Lower lobe of right lung (tissue), 2 donors: ENCODE measurements at places on chromosomes 6 and 20. TPM values are rescaled to one million over a fixed set of nuclear protein-coding genes. Genes with fewer than 3 reads are reported as not detected.

The ADAM33 gene
- 11.7 TPM for total RNA-seq

- H3K27me3 ChIP-seq = no peaks in the 10 kb centered on the region
- no peak overlapping the region for H3K4me3 ChIP-seq
- H3K4me1 ChIP-seq = no peaks in the 10 kb centered on the region
- no peaks in the 10 kb centered on the region for H3K36me3 ChIP-seq
- DNase-seq = no peak
These were observed 92.2 kb downstream of the MCHR2 start for GRCh38 chr6:99901596-99902384.

- peaks cover 4% of the 10 kb centered on the region for H3K4me1 ChIP-seq
- no peaks in the 10 kb centered on the region for H3K27me3 ChIP-seq
- H3K36me3 ChIP-seq = peaks cover 40% of the 10 kb centered on the region
- no peak for DNase-seq
These were observed 91.8 kb downstream of the INSM1 start for GRCh38 chr20:20459726-20460125.

DNA sequence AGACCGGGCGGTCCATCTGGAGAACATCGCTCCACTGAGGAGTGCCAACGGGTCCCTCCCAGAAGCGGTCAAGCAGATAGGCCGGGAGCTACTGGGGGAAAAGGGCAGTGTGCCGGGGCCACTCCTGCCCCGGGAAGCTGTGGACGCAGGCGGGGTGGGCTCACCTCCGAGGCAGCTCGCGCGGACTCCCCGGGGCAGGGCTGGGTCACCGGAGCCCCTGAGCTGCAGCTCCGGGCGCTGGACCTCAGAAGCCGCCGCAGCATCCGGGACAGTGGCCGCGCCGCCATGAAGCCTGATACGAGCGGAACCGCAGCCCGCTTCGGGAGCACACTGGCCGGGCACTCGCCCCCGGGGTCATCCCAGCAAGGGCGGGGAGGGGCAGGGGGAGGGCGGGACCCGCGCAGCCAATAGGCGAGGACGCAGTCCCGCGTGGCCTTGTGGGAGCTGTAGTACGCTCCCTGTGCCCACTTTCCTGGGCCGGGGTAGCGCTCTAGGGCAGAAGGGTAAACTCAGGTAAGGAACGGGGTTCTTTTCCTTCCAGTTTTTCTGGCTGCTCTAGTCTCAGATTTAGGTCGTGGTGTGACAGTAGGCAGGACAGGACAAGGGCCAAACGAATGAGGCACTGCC is at the start of gene MOCS1:
Gene MOCS1 (minus strand): TSS at position 332 of the 627 bp plus-strand sequence. CDS start 45 bp downstream, at position 287.
- peak within 1 kb of the TSS; percentile 88 for H3K27ac ChIP-seq
- peaks cover 34% of the 10 kb centered on the region for H3K4me1 ChIP-seq
- peaks cover 6% of the 10 kb centered on the region for H3K27me3 ChIP-seq
- peak; percentile 87 for DNase-seq
- no peaks in the 10 kb centered on the region for H3K36me3 ChIP-seq
- peak within 1 kb of the TSS; percentile 85 for H3K4me3 ChIP-seq

DNA sequence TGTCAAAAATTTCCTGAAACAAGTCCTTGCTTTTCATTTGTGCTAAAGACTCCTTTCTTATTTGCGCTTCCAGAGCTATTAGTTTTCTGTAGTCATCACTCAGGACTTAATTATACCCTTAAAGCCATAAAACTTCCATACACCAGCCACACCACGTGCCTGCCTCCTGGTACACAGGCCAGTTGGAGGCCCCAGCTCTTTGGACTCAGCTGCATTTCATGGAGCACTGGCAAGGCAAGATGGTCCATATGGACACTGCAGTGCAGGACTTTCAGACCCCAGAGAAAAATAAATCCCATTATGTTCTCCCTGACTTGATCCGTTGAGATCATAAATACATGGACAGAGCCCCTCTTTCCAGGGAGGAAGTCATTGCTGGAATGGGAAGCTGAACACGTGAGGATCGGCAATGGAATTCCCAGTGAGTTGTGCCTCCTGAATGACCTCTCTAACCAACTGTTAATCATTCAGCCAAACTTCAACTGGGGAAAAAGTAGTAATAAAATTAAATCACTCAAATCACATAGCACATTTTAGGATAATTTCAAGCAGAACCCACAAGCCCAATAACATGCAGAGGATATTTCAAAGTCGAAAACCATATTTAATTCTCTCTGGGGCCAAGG is 173.1 kb downstream of the HACE1 start:
- H3K4me3 ChIP-seq = no peak overlapping the region
- DNase-seq = no peak
- H3K36me3 ChIP-seq = no peaks in the 10 kb centered on the region
- no peak overlapping the region for H3K27ac ChIP-seq
- no peaks in the 10 kb centered on the region for H3K27me3 ChIP-seq

DNA sequence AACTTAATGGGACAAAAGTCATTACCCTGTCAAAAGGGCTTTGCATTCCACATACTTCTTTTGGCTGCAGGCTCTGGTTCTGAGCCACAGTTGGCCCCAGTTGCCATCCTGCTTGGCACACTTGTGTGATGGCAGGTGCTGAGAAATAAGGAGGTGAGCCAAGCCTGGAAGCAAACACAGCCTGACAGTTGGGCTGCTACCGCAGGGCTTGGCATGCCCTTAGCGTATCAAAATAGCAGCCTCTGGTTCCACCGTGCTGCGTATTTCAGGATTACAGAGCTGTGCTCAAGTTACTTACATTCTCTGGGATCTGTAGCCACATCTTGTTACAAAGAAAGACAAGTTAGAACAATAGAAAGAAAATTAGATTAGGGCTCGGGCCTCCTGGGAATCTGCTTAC is 11.1 kb downstream of the MTHFD1L start:
- H3K4me3 ChIP-seq = no peak overlapping the region
- H3K4me1 ChIP-seq = peaks cover 16% of the 10 kb centered on the region
- H3K27ac ChIP-seq = no peak overlapping the region
- H3K36me3 ChIP-seq = peaks cover 10% of the 10 kb centered on the region

DNA sequence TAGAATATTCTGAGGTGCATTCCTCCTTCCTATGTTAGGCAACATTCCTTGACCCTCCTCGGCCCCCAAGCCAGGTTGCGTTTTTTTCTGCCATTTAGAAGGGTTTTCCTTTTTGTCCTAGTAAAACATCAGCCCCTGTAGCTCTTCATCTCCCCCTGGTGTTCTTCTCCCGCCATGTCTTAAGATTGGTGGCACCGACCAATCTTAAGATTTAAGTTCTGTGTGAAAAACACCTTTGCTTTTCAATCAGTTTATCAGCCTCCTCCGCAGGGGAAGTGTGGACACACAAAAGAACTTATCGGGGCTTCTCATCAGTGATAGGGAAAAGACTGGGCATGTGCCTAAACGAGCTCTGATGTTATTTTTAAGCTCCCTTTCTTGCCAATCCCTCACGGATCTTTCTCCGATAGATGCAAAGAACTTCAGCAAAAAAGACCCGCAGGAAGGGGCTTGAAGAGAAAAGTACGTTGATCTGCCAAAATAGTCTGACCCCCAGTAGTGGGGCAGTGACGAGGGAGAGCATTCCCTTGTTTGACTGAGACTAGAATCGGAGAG is 719 bp upstream of the EDN1 start:
- H3K27ac ChIP-seq = peak overlapping the region; percentile 83
- H3K4me3 ChIP-seq = peak overlapping the region; percentile 56
- peaks cover 16% of the 10 kb centered on the region for H3K27me3 ChIP-seq
- no peak for DNase-seq
- H3K36me3 ChIP-seq = peaks cover 9% of the 10 kb centered on the region

DNA sequence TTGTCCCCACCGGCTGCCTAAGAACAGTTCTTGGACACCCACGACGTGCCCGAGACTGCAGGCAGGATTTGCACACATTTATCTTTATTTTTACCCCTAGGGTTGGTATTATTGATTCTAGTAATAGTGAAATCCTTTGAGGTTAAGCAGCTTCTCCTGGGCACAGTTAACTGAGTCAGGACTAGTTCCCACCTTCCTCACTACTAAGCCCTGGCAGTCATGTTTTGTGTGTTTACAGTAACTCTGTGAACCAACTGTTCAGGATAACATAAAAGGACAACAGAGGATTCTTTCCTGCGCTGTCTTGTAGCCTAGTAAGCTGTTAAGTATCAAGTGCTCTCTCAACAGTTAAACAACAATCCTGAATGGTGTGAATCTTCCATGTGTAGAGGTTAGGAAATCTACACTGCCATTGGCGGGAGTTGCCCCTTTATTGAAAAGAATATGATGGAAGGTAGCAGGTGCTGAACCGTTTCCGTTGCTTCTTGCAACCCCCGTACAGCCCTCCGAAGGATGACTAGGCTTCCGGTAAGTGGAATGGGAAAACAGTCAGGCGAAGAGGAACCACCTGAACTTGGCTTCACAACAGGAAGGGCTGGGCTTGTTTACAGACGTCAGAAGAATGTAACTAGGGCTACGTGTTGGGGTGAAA is 979 bp upstream of the SOD2 start:
- H3K27ac ChIP-seq = peak overlapping the region; percentile 99
- peaks cover 45% of the 10 kb centered on the region for H3K4me1 ChIP-seq
- no peaks in the 10 kb centered on the region for H3K27me3 ChIP-seq
- peaks cover 19% of the 10 kb centered on the region for H3K36me3 ChIP-seq

DNA sequence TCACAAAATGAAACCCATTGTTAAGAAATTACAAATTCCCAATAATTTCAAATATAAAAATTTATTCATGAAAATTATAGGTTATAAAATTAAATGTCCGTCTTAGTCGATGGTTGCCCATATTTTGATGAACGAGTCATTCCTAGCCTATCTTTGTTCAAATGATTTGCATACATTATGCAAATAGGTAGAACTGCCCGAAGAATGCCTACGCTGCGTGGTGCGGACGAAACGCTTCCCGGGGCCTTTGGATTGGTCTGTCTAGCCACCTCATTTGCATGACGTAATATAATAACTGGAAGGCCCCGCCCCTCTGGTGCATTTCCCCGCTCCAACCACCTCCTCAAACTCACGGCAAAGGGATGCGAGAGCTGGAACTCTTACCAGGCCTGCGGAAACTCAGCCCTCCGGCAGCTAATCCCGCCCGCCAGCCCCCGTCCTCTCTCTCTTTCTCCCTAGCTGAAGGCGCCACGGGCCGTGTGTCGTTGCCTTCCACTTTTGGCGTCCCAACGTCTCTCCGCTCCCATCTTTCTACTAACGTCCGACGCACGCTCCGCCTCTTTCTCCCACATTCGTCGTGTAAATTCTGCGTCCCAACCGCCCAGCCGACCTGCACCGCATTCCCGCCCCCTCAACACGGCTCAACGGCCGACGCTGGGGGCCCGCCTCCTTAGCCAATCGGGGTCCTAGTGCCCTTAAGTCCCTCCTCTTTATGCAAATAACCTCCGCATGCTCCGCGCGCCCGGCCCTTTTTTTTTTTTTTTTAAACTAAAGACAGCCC is 520 bp upstream of the PRRC2A start:
- H3K36me3 ChIP-seq = peaks cover 28% of the 10 kb centered on the region
- DNase-seq = peak; percentile 99
- H3K27me3 ChIP-seq = no peaks in the 10 kb centered on the region
- H3K27ac ChIP-seq = peak overlapping the region; percentile 97

- DNase-seq = no peak
- H3K27ac ChIP-seq = no peak overlapping the region
- peaks cover 57% of the 10 kb centered on the region for H3K36me3 ChIP-seq
- no peaks in the 10 kb centered on the region for H3K27me3 ChIP-seq
- peaks cover 12% of the 10 kb centered on the region for H3K4me1 ChIP-seq
These were observed 160.1 kb downstream of the DTNBP1 start for GRCh38 chr6:15502446-15503345.
